Aorta (tissue), 5 donors: ENCODE measurements at places on chromosomes 12 and 14. TPM values are rescaled to one million over a fixed set of nuclear protein-coding genes. Genes with fewer than 3 reads are reported as not detected.
A peak's percentile ranks its signal among the peaks of the same experiment; 100 is the strongest.

Gene TAS2R7
- total RNA-seq = not detected

Gene ZFHX2
- 4.0 TPM for total RNA-seq

Gene TRHDE
- total RNA-seq = 2.3 TPM

Gene RIMBP2
- 0.39 TPM for total RNA-seq

Gene KRT78
- total RNA-seq = not detected

Gene TESPA1
- total RNA-seq = 2.1 TPM

Gene TBC1D30
- total RNA-seq = 4.1 TPM

DNA sequence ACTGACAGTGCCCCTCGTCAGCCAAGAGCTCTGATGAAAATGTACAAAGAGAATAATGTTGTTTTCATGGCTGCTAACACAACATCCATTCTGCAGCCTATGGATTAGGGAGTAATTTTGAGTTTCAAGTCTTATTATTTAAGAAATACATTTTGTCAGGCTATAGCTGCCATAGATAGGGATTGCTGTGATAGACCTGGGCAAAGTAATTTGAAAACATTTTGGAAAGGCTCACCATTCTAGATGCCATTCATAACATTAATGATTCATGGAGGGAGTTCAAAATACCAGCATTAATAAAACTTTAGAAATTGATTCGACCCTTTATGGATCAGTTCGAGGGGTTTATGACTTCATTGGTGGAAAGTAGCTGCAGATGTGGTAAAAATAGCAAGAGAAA lies 149.8 kb downstream of the GPHN start:
- no peak for DNase-seq
- no peak overlapping the region for H3K4me3 ChIP-seq
- no peak overlapping the region for H3K27ac ChIP-seq
- no peaks in the 10 kb centered on the region for H3K4me1 ChIP-seq
- H3K27me3 ChIP-seq = no peaks in the 10 kb centered on the region

- no peak for DNase-seq
- no peaks in the 10 kb centered on the region for H3K27me3 ChIP-seq
- H3K36me3 ChIP-seq = no peaks in the 10 kb centered on the region
These were observed 263.1 kb upstream of the FOXN3 start for GRCh38 chr14:89680156-89680555.

DNA sequence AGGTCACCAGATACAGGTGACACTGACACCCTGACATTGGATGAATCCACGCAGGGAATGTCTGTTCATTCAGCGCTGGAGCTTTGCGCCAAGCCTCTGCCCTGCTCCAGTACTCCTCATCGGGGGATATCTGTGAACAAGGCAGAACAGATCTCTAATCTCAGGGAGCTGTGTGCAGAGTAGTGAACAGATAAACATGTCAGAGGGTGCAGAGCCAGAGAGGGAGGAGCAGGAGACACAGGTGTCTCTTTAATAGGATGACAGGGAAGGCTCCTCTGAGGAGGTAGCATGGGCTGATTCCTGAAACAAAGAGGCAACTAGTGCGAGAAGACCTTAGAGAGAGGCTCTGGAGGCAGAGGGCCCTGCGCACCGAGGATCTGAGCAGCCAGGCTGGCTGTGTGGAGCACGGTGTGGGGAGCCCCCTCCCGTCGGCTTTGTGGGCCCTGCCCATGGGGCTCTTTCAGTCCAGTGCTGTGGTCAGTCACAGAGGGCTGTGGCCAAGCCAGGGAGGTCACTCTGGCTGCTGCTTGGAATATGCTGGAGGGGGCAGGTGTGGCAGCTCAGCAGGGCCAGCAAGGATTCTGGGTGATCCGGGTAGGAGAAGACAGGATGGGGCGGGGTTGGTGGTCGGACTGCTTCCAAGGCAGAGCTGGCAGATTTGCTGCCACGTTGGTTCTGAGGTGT lies 55.6 kb downstream of the TECPR2 start:
- no peaks in the 10 kb centered on the region for H3K36me3 ChIP-seq
- H3K4me1 ChIP-seq = no peaks in the 10 kb centered on the region
- H3K27ac ChIP-seq = no peak overlapping the region
- no peak overlapping the region for H3K4me3 ChIP-seq
- no peaks in the 10 kb centered on the region for H3K27me3 ChIP-seq
- DNase-seq = peak; percentile 68

DNA sequence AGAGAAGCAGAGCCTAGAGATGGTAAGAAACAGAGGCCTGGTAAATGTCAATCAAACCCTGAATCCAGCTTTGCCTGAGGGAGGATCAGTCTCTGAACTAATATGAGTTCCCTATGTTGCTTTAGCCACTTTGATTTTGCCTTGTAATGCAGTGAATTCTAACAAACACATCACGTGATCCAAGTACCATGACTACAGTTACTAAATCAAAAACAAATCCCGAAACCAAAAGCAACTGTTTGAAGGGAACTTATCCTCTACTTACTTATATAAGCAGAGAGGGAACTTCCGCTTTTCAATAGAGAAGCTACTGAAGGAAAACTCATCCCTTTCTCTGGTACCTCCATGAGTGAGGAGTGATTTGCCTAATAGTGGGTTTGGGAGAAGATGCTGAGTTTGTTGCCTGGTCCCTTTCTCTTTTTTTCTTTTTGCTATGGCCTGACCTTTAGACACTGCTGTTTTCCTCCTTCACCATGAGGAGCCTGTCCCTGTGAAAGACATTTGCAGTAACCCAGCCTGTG lies 7.7 kb upstream of the PPTC7 start:
- H3K36me3 ChIP-seq = no peaks in the 10 kb centered on the region
- H3K4me3 ChIP-seq = no peak overlapping the region
- H3K4me1 ChIP-seq = no peaks in the 10 kb centered on the region

DNA sequence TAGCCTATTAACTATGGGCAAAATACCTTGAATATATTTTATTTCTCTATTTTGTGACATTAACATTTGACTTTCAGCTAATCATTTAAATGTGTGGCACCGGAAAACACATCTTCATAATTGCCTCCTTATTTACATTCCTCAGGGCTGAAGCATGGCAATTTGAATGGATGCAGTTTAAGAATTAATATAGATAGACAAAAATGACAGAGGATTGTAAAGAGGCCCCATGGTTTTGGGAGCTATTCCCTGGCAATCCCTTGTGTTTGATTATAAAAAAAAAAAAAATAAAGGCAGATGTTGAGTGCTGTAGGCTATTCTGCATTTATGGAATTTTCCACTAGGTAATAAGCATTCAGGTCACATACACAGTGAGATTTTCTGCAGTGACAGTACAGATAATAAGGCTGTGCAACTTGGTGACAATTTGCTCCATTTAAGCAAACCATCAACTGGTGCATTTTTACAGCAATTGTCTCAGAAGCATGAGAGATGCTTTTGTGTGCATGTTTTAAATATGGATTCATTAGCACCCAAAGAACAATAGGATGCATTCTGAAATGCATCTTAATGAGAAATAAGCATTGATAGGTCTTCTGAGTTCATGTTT lies 123.2 kb upstream of the SLC38A4 start:
- no peaks in the 10 kb centered on the region for H3K36me3 ChIP-seq
- DNase-seq = no peak
- no peaks in the 10 kb centered on the region for H3K4me1 ChIP-seq
- no peaks in the 10 kb centered on the region for H3K27me3 ChIP-seq

- no peaks in the 10 kb centered on the region for H3K4me1 ChIP-seq
- DNase-seq = no peak
- no peak overlapping the region for H3K4me3 ChIP-seq
- H3K27me3 ChIP-seq = no peaks in the 10 kb centered on the region
These were observed 14.8 kb downstream of the ELK3 start for GRCh38 chr12:96208801-96209549.
